T-cell (primary cell): ENCODE measurements at places on chromosomes 3 and 15.

GRCh38 chr15:27061739-27062138 is 90.8 kb downstream of the GABRG3 start:
- DNase-seq, result no peak

DNA sequence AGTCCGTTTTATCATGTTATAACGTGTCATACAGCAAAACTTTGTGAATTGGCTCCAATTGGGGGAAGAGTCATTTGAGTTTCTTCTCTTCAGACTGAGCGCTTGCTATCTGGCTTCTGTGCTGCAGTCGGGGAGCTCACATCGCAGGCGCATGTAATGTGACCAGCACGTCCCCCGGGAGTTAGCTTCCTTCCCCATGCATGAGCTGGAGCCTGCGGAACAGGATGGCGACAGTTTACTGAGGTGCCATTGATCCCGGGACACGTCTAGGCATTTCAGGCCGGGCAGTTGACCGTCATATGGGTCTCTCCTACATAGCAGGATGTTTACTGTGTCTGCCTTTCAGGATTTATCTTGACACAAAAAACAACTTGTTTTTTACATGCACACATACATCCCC is 44.8 kb downstream of the CMTM8 start:
- DNase-seq, result no peak

DNA sequence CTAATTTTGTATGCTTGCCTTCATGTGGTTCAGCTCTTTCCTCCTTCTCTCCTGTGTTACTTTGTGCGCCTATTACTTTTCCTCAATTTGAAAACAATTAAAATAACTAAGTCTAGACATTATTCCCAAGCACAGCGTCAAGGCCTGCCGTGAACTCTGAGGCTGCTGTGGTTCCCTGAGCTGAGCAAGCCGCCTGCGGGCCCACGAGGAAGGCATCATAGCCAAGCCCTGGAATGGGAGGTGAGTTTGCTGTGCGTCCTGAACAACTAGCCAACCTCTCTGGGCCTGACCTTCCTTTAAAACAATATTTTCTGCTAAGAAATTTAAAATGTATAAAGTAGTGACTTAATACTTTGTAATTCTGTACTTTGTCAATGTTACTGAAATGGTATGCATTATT is 327.2 kb downstream of the OCA2 start:
- no peak for DNase-seq

GRCh38 chr3:45333549-45333948 is 54.8 kb upstream of the LARS2 start:
- DNase-seq, result no peak

DNA sequence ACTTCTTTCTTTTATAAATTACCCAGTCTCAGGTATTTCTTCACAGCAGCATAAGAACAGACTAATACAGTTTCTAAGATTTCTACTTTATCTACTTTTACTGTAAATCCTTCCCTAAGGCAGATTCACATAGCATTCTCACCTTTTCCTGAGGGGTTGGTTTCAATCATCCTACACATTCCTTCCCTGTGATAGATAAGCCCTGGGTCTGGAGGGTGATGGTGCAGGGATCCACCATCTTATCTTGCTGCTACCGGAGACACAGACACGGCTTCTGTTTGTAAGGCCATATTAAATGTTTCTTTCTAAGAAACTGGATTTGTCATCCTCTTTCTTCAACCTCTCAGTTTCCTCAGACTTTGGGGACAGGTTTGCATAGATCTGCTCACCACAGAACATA is 6.1 kb downstream of the IQCF5 start:
- no peak for DNase-seq

DNA sequence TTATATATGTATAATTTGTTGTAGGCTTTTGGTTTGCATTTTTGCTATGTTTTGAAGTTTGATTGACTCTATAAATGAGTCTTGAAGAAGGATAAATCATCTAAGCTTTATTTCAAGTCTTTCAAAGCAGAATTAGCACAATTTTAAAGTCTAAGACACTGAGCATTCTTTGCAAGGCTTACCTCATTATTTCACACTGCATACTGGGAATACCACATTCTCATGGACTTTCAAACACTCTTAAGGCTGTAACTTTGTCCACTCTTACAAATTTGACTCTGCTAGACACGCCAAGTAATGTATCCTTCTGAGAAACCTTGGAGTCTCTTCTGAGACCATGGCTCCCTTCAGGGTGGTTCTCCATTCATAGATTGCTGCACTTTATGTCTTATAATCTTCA is 281.3 kb upstream of the COL8A1 start:
- no peak for DNase-seq

DNA sequence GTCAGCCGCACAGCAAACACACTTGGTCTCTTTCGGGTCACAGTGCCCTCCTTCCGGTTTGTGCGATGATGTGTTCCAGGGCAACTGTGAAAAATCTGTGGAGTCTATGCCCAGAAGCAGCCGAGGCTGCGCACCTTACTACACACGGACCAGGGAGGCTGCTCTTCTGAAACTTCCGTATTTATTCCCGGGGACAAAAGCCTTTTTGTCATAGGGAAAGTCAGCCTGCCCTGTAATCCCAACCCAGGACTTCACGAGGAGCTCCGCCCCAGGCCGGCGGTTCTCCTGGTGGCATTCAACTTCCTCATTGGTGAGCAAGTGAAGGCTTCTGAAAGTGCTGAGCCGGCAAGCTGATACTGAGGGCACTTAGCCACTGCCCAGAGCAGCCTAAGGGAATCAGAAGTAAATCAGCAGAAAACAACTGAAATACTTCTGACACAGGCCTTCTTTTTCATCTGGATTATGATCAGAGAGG is 126.5 kb downstream of the FMN1 start:
- no peak for DNase-seq

GRCh38 chr3:88744896-88745295 is 362.5 kb upstream of the EPHA3 start:
- no peak for DNase-seq

GRCh38 chr3:125602752-125603649 is 7.7 kb upstream of the OSBPL11 start:
- no peak for DNase-seq

DNA sequence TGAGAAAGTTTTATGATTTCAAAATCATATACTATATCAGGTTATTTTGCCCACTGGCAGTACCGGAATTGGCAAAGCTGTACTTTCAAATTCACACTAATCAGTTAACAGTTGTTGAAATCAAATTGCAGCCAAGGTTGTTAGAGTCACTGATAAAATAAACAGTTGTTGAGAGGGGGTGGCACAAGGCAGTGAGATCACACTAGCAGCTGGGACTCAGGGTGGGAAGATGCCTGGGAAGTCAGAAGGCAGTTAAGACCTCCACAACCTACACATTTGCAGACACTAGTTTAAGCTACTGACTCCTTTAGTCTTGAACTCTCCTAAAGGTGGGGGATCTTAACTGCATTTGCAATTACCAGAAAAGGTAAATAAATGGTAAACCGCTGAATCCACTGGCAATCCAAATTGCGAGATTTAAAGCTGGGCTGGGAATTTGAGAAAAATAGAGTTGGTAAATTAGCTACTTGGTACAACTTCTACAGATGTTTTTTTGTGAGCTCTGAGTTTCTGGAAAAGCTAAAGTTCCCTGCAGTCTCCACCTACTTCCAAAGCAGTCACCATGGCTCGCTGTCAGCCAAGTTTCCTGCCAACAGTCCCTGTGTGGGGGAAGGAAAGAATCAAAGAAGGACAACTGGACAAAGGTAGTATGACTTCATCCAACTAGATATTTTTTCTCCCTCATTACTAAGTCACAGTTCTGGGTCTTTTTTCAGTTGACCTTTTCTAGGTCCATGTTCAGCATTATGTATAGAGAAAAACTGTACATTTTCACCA is 105.7 kb downstream of the ZNF385D start:
- no peak for DNase-seq

- DNase-seq, result no peak
Measured at GRCh38 chr15:81302701-81303109, 21.2 kb downstream of the STARD5 start.

DNA sequence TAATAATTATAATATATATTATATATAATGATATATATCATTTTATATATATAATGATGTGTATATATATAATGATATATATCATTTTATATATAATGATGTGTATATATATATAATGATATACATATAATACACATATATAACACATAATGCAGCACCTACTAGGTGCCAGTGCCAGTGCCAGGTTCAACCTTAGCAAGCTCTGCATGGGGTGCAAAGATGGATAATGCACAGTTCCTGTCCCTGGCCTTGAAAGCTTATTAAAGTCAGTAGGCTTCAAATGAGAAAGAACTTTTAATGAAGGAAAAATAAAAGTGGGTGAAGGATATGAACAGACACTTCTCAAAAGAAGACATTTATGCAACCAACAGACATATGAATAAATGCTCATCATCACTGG is 192.7 kb upstream of the SLC2A2 start:
- DNase-seq, result no peak

GRCh38 chr15:67685008-67685599 is 140.2 kb upstream of the SKOR1 start:
- no peak for DNase-seq

- no peak for DNase-seq
Measured at GRCh38 chr3:150106740-150107428, 136.2 kb upstream of the PFN2 start.

DNA sequence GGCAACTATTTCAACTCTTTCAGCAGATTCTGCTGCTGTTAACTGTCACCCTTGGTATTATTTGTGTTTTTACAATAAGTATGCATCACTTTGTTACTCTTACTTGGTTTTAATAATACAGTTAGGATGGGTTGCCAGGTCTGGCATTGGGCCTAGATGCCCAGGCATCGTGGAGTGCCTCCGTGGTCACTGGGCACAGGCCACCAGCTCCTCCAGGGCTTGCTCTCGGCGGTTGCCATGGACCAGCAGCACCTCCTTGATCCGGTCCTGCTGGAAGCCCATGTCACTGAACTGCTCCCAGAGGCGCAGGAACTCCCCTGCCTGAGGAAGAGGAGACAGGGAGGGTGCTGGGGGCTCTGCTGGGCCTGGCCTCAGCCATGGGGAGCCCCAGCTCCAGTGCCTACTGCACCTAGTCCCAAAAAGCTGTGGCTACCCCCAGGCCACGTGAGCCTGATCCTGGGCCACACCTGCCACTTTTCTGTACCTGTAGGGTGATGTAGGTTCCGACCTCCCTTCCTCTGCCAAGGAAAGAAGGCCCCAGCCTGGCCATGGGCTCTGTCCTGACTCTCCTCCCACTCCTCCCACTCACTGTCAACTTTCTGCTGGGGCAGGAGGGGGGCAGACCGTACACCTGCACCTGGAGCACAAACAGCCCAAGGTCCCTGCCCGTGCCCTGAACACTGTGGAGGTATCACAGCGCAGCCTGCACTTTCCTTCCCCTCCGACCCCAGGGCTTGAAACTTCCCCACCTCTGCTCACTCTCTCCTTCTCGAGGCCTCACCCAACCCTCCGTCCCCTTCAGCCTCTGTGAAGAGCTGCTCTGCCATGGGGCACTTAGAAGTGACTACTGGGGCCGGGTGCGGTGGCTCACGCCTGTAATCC is 16.6 kb downstream of the KBTBD13 start:
- DNase-seq, result no peak

DNA sequence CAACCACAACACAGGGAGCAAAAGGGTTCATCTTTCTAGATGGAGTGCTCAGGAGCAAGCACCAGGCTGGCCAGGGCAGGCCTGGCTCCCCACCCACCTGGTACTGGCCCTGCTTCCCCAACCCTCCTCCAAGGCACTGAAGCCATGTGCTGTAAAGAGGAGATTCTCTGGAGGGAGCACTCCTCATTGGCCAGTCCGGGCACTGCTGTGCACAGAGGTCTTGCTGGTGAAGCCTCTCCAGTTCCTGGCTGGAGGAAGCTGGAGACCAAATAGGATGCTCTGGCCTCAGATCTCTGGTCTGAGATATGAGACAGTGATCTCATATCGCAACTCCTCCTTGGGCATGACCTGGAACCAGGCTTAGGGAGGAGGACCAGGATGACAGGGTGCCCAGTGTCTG is 7.7 kb upstream of the SEMA3F start:
- no peak for DNase-seq

GRCh38 chr3:11131371-11131770 is 22.9 kb upstream of the HRH1 start:
- DNase-seq, result no peak

- DNase-seq, result no peak
Measured at GRCh38 chr3:70620956-70621355, 308.5 kb upstream of the MDFIC2 start.

GRCh38 chr15:76349301-76350070 is 12.9 kb downstream of the ISL2 start:
- no peak for DNase-seq

- DNase-seq, result no peak
Measured at GRCh38 chr15:100612539-100612938, 10.2 kb downstream of the ASB7 start.

DNA sequence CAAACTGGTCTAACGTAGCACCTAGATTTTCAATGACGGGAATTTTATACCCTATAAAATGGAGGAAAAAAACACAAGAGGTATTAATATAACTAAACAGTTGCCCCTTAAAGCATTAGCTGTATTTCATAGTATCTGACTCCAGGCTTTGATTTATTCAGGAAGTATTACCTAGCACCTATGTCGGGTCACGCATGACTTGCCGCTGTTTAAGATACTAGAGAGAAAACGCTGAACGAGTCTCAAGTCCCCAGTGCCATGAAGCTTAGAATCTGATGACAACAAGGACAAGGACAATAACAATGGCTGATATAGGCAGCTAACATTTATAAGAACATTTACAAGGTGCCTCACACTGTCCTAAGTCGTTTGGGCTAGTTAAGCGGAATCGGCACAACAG is 1.9 kb downstream of the SNRPA1 start:
- no peak for DNase-seq

- no peak for DNase-seq
Measured at GRCh38 chr3:193008654-193009053, 91.0 kb upstream of the MB21D2 start.

DNA sequence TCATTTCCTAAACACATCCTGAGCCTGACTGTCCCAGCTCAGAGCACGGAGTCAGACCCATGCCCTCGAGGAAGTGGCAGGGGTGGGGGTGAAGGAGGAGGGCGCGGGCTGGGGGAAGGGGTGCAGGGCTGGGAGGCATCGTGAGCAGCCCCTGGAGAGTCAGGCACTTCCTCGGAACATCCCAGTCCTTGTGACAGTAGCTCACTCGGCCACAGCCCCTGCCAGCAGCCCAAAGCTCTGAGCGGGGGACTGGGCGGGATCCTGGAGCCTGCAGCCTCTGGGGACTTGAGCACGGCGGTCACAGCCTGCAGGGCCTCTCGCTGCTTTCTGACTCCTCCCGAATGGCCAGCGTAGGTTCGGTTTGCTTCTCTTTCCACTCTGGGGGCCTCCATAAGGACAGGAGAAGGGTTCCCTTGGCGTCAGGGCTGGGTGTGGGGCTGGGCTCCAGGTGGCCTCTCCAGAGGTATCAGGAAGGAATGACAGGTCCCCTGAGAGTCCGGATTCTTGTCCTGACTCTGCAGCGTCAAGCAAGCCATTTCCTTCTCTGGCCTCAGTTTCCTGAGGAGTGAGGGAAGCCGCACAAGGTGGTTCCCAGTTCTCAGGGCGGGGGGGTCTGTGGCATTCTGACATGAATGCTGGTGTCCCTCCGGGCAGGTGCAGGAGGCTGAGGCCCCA is 20.9 kb downstream of the PSTPIP1 start:
- DNase-seq, result no peak

DNA sequence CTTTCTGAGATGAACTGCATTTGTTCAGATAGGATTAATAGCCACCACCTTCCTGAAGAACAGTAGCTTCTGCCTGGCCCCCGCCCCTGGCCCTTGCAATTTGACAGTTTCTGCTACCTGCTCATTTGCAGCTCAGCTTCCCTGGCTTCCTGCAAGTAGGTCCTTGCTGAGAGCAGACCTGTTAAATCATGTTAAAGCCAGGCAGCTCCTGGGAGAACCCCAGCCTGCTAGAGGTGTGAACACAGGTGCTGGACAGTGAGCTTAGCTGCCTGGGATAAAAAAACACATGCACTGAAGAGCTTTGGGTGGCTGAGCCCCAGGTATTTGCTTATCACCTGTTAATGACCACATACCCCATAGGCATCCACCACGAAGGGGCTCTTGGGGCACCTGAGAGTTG is 143.4 kb downstream of the PTPRG start:
- no peak for DNase-seq
